Ovary (tissue), 10 donors: ENCODE measurements at places on chromosomes 6 and 20. TPM values are rescaled to one million over a fixed set of nuclear protein-coding genes. Genes with fewer than 3 reads are reported as not detected.
A peak's percentile ranks its signal among the peaks of the same experiment; 100 is the strongest.

- no peaks in the 10 kb centered on the region for H3K36me3 ChIP-seq
- peaks cover 2% of the 10 kb centered on the region for H3K4me1 ChIP-seq
- H3K27me3 ChIP-seq, result no peaks in the 10 kb centered on the region
- DNase-seq, result no peak
Observed at GRCh38 chr6:1311400-1312202, at the start of gene FOXQ1. Gene FOXQ1, plus strand, starts transcription at chr6:1312098. Its CDS starts 607 bp downstream, at chr6:1312705.

- no peak overlapping the region for H3K4me3 ChIP-seq
- no peak overlapping the region for H3K27ac ChIP-seq
- H3K27me3 ChIP-seq, result no peaks in the 10 kb centered on the region
- DNase-seq, result no peak
- H3K4me1 ChIP-seq, result no peaks in the 10 kb centered on the region
Observed at GRCh38 chr20:1868856-1869255, 26.4 kb upstream of the SIRPA start.

DNA sequence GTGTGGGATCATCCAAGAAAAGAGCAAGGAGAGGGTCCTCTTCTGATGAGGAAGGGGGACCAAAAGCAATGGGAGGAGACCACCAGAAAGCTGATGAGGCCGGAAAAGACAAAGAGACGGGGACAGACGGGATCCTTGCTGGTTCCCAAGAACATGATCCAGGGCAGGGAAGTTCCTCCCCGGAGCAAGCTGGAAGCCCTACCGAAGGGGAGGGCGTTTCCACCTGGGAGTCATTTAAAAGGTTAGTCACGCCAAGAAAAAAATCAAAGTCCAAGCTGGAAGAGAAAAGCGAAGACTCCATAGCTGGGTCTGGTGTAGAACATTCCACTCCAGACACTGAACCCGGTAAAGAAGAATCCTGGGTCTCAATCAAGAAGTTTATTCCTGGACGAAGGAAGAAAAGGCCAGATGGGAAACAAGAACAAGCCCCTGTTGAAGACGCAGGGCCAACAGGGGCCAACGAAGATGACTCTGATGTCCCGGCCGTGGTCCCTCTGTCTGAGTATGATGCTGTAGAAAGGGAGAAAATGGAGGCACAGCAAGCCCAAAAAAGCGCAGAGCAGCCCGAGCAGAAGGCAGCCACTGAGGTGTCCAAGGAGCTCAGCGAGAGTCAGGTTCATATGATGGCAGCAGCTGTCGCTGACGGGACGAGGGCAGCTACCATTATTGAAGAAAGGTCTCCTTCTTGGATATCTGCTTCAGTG is 40.8 kb downstream of the ZBTB2 start:
- H3K27me3 ChIP-seq, result no peaks in the 10 kb centered on the region
- DNase-seq, result no peak
- no peaks in the 10 kb centered on the region for H3K4me1 ChIP-seq

The POU3F2 gene
- not detected for polyA plus RNA-seq

The LCA5 gene
- 4.9 TPM for polyA plus RNA-seq

GRCh38 chr6:159746759-159747158 is 15.1 kb upstream of the ACAT2 start:
- H3K36me3 ChIP-seq, result no peaks in the 10 kb centered on the region
- no peaks in the 10 kb centered on the region for H3K27me3 ChIP-seq
- H3K27ac ChIP-seq, result no peak overlapping the region

GRCh38 chr20:33803921-33804337 is 7.2 kb upstream of the CHMP4B start:
- H3K36me3 ChIP-seq, result no peaks in the 10 kb centered on the region
- H3K4me3 ChIP-seq, result no peak overlapping the region
- no peak overlapping the region for H3K27ac ChIP-seq
- no peak for DNase-seq

The SOX4 gene
- polyA plus RNA-seq, result 34.0 TPM

GRCh38 chr6:114154812-114155211 is 183.9 kb upstream of the HDAC2 start:
- H3K36me3 ChIP-seq, result no peaks in the 10 kb centered on the region
- H3K4me1 ChIP-seq, result no peaks in the 10 kb centered on the region
- no peaks in the 10 kb centered on the region for H3K27me3 ChIP-seq
- no peak overlapping the region for H3K4me3 ChIP-seq

DNA sequence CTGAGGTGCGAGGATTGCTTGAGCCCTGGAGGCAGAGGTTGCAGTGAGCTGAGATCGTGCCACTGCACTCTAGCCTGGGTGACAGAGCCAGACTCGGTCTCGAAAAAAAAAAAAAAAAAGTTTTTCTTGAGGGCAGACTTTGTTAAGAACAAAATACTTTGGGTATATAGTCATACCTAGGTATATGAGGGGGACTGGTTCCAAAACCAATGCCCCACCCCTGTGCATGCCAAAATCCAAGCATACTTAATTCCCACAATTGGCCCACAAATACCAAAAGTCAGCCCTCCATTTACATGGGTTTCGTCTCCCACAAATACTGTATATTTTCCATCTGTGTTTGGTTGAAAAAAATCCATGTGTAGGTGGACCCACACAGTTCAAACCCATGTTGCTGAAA is 119.9 kb downstream of the INSM1 start:
- no peaks in the 10 kb centered on the region for H3K36me3 ChIP-seq
- H3K4me3 ChIP-seq, result no peak overlapping the region
- H3K27ac ChIP-seq, result no peak overlapping the region

GRCh38 chr20:35618263-35619131 is 2.9 kb downstream of the SPAG4 start:
- no peaks in the 10 kb centered on the region for H3K36me3 ChIP-seq
- H3K4me1 ChIP-seq, result peaks cover 1% of the 10 kb centered on the region
- H3K4me3 ChIP-seq, result peak overlapping the region; percentile 46

The SPO11 gene
- not detected for polyA plus RNA-seq

- no peak for DNase-seq
- H3K27ac ChIP-seq, result no peak overlapping the region
- H3K36me3 ChIP-seq, result no peaks in the 10 kb centered on the region
- no peaks in the 10 kb centered on the region for H3K27me3 ChIP-seq
- H3K4me3 ChIP-seq, result no peak overlapping the region
- H3K4me1 ChIP-seq, result no peaks in the 10 kb centered on the region
Observed at GRCh38 chr6:24931296-24931695, 4.5 kb downstream of the RIPOR2 start.

The RSPH9 gene
- 0.25 TPM for polyA plus RNA-seq

The RBBP9 gene
- polyA plus RNA-seq, result 6.9 TPM

- H3K4me3 ChIP-seq, result no peak overlapping the region
- no peak overlapping the region for H3K27ac ChIP-seq
- DNase-seq, result no peak
- no peaks in the 10 kb centered on the region for H3K4me1 ChIP-seq
- H3K27me3 ChIP-seq, result no peaks in the 10 kb centered on the region
Observed at GRCh38 chr6:158387036-158387435, 74.8 kb downstream of the TULP4 start.

The ERVFRD-1 gene
- not detected for polyA plus RNA-seq

- no peaks in the 10 kb centered on the region for H3K36me3 ChIP-seq
- no peak overlapping the region for H3K4me3 ChIP-seq
- no peaks in the 10 kb centered on the region for H3K4me1 ChIP-seq
Observed at GRCh38 chr6:68994521-68994920, 359.4 kb downstream of the ADGRB3 start.

GRCh38 chr6:82145926-82146452 is 101.6 kb downstream of the IBTK start:
- no peaks in the 10 kb centered on the region for H3K27me3 ChIP-seq
- no peak for DNase-seq
- H3K36me3 ChIP-seq, result no peaks in the 10 kb centered on the region
- H3K4me3 ChIP-seq, result no peak overlapping the region
- no peak overlapping the region for H3K27ac ChIP-seq

The WFDC10B gene
- polyA plus RNA-seq, result 0.37 TPM
